ENCODE measurements at places on chromosomes 7 and 10.

DNA sequence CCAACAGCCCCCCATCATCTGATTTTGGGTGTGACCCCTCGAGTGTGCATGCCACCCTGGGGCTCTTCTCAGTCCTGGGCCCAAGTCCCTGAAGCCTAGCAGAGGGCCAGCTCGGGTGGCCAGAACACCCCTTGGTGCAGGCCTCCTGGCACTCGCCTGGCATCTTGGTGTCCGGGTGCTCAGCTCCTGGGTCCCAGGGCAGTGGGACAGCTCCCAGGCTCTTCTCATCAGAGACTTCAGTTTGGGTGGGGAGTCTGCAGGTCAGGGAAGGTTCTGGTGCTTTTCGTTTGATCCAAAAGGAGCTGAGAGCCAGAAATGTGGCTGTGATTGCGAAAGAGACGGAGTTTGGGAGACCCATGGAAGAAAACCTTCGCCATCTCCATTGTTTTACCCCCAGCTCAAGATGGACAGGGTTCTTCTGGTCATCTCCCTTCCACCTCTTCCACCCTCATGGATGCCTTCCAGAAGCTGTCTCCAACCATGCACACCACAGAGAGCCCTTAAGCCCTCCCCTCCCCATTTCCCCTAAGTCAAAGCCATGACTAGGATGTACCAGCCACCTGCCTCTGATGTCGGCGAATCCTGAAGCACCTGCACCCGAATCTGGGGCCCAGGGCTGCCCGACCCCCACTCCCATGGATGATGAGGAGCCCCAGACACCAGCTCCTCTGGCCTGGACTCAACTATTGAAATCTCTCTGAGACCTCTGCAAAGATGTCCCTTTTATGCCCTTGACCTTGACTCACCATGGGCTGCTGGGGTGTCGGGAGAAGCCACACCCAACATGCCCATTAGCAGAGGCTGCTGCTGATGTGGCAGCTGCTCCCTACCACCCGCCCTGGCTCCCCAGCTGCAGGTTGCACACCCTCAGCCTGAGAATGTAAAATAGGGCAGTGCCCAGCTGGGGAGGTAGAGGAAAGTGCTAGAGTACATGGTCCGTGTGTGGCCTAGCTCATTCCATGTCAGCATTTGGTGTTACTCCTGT, 55.3 kb downstream of the ADCYAP1R1 start:
- DNase-seq = no peak

GRCh38 chr10:35594115-35595079, 10.7 kb upstream of the GJD4 start:
- DNase-seq = no peak

DNA sequence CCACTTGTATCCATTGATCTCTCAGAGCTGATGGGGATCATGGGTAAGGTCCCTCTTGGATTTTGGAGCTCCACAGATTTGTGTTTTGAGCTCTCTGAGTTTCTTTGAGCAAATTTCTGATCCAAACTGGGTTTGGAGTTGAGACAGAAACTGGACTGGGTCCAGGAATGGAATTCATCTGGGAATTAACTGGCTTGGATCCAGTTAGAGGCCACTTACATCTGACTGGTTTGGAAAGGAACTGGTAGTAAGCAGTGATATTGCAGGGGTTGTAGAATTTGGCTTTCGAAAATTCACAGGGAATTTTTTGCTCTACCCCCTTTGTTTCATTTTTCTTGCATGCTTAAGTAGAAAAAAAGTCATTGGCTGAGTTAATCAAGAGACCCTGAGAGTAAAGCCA, 245.6 kb downstream of the SEMA3D start:
- DNase-seq = no peak

DNA sequence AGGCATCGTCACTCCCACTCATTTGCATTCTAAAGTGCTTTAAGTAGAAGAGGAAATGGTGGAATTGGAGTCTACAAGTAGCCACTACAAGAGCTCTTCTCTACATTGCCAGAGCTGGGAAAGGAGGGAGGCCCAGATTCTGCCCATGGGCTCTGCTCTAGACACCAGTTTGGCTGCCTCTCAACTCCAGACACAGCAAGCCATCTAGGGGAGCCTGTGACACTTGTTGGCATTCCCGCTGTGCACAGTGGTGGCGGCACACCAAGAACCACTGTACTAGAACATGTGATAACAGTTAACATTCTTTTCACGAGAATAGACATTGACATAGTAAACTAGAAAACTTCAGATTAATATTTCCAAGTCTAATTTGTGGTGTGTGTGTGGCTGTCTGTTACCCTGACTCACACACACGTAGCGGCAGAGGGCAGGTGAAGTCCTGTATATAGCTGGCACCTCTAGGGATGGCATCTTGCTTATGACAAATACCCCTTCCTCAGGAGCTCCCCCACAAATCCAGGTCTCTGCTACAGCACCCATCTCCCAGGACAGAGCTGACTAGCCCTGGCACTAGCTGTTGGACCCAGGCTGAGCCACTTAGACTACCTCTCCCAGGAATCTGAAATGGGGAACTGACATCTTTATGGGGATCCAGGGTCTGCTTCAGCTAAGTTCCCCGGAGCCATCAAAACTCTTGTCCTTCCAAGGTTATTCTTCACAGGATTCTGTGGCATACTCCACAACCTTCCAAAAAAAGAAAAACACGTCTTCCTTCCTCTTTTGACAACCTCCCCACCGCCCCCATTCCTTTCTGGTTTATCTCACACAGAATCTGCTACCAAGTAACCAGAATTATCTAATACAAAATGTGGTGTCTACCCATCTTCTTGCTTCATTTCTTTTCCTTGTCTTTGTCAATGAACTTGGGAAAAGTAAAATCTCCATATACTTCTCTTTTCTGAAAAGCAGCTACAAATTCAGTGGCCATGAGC, 54.7 kb upstream of the MRLN start:
- no peak for DNase-seq

DNA sequence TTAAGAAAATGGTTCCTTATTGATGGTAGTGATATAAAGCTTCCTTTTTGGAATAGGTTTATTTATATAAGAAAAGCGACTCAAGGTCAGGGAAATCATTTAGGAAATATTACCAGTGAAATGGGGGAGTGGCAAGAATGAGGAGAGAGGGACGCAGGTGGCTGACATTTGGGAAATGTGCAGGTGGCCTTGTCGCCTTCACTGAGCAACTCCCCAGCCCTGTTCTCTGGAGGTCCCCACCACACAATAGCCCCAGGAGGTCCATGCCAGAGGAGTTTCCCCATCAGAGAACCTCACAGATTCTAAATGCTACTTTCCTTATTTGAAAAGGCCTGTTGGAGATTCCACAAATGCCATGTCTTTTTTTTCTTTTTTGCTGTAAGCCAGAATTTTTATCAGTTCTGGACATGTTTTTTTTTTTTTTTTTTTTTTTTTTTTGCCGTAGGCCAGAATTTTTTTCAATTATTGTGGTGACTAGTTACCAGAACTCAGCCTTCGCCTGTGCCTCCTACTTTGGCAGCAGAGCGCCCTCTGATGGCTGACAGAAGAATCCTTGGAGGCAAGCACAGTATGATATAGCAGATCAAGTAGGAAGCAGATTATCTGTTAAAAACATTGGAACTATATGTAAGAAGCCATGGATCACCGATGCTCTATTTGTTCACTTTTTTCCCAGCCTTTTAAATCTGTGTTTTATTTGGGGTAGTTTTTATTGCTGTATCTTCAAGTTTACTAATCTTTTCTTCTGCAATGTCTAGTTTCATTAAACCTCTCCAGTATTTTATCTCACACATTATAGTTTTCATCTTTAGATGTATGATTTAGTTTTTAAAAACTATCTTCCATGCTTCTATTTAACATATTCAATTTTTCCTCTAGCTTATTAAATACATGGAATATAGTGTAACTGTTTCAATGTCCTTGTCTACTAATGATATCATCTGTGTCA, 18.6 kb downstream of the OPALIN start:
- DNase-seq = peak; percentile 9

- DNase-seq = no peak
Observed at GRCh38 chr10:53836638-53837037, 964.4 kb downstream of the PCDH15 start.

All from DMS 273 treated with DMSO at 0.1 percent for 48 hours (cell line).